ENCODE measurements at places on chromosomes 2 and 18.

DNA sequence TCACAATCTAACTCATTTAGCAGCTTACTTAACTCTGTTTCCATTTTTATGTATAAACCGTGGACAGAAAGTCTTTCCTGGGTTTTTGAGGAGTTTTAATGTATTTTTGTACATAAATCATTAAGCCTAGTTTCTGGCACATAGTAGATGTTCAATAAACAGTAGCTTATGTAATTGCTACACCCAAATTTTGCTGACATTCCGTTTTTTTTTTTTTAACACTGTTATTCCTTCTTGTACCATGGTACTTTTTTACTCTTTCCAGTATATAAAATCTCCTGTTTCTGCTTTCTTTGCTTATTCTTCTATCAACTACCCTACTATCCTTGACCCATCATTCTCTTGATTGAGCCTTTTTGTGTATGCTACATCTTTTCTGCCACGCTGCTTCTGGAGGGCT, 1151.3 kb upstream of the CRIM1 start:
- DNase-seq: no peak

- DNase-seq: no peak
Measured at GRCh38 chr2:39213015-39213414, 30.8 kb downstream of the CDKL4 start.

- DNase-seq: no peak
Measured at GRCh38 chr18:13793819-13794218, 30.1 kb upstream of the MC5R start.

DNA sequence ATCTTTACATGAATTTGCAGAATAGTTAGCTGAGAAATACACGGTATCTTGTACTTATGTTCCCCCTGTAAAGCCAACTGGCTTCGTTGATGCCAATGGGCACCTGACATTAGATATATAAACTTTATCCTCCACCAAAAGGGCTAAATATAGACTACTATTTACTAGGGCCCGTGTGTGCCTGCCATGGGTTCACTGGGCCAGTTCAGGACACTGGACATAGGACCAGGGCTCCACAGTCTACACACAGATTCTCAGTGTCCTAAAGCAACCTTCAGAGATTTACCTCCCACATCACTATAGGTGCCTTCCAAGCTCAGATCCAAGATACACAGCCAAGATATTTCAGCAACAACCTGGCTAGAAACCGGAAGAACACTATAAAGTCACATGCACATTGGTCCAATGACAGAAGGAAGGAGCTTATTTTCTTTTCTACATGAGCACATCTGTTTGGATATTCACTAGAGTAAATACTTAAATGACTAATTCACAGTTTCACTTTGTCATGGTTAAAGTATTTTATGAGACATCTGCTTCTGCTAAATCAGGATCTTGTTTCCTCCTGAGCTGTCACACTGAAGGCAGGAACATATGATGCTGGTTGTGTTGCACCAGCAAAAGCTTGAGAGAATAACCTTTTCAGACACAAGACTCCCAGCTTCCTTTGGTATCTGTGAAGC, 95.1 kb downstream of the MYO5B start:
- DNase-seq: no peak

GRCh38 chr2:20225294-20226151, 593 bp upstream of the SDC1 start:
- peak; percentile 36 for DNase-seq

GRCh38 chr2:106193690-106193976, 468 bp downstream of the UXS1 start:
- no peak for DNase-seq

DNA sequence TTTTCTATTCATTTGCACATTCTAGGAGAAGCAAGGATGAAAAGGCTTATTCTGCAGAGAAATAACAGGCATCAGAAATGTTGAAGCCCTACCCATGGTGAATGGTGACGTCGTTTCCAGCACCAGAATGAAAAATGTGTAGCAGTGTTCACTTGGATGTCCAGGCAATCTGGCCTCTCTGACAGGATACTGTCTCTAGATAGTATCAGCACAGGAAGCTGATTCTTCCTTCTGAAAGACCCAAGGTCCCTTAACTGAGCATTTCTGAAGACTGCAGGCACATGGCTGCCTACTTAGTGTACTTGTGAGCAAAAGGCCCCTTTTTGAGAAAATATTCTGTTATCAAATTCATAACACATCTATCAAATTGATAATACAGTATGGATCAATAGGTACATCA, 234.1 kb downstream of the XIRP2 start:
- no peak for DNase-seq

DNA sequence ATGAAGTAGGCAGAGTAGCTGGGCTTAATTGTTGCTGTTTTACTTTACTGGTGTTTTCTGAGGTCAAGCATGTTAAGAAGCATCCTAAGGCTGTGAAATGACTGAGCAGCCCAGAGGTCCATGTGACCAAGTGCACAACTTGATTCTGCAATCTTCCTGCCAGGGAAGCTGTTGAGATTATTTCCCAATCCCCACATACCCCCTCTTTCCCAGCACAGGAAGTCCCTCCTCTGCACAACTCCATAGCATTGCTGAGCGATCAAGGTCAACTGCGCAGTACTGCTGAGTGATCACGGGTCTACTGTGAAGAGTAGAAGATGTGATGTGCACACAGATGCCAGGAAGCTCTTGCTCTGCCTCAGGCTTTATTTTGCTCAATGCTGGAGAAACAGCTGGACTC, 105.8 kb downstream of the GALNT14 start:
- DNase-seq: no peak

GRCh38 chr2:64632835-64633819, 20.6 kb downstream of the SERTAD2 start:
- no peak for DNase-seq

- no peak for DNase-seq
Measured at GRCh38 chr2:237185553-237185925, 99.8 kb downstream of the COPS8 start.

- no peak for DNase-seq
Measured at GRCh38 chr2:101545950-101546349, 71.0 kb upstream of the RFX8 start.

DNA sequence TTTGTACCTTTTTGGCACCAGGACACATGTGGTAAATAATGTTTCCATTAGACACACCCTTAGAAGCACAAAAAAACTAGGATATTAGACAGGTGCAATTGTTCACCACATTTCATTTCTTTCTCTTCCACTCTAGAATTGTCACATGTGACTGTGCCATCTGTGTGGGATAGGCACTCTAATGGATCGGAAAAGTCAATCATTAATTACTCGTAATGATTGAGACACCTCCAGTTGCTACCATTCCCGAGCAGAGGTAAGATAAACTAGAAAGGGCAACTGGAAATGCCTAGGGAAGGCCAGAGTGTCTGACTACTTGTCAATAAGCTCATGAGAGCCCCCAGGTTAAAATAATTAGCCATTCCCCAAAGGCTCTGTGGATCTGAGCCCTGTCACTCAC, 59.9 kb downstream of the METTL4 start:
- no peak for DNase-seq

GRCh38 chr18:6785411-6785810, 55.9 kb downstream of the ARHGAP28 start:
- DNase-seq: no peak

DNA sequence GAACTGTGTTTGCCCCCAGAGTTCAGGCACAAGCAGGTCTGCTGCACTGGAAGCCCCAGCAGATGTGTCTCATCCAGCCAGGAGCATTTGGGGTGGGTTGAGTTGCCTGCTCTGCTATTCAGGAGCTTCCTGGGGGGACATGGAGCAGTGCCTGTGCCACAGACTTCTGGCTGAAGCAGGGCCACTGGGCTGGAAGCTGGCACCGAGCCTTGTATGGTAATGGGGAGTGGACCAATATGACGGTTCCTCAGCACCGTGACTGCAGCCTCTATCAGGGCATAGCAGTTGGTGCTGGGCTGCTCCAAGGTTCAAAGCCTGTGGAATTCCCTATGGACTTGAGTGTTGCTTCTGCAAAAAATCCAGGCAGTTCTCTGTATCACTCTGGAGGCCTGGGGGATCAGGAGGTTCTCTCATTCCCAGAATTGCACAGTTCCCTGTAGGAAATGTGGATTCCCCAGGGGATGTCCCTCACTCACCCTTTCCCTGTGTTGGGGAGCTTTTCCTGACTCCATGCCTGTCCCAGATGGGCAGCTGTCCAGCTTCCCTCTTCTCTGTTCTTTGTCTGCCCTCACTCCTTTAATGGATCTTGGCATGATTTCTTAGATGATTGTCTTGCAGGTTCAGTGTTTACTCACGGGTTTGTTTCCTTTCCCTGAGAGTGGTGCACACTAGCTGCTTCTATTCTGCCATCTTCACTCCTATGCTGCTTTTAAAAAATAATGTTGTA, 37.2 kb upstream of the THSD7B start:
- DNase-seq: no peak
